ENCODE measurements at places on chromosomes 7 and 10.

DNA sequence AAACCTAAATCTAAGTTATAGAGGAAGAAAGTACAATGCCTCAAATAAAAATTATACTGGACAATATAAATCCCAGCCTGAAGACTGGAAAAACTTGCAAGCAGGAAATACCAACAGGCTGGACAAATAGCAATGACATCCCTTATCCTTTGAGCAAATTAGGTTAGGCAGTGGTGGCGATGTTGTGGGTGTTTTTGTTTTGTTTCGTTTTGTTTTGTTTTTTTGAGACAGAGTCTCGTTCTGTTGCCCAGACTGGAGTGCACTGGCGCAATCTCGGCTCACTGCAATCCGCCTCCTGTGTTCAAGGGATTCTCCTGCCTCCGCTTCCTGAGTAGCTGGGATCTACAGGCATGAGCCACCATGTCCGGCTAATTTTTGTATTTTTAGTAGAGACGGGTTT is 57.3 kb upstream of the TES start:
- no peak overlapping the region for H3K4me3 ChIP-seq
- no peaks in the 10 kb centered on the region for H3K36me3 ChIP-seq
- no peak for DNase-seq
- no peaks in the 10 kb centered on the region for H3K27me3 ChIP-seq
- no peaks in the 10 kb centered on the region for H3K4me1 ChIP-seq

- H3K4me3 ChIP-seq = no peak overlapping the region
- DNase-seq = no peak
- H3K27me3 ChIP-seq = no peaks in the 10 kb centered on the region
- no peaks in the 10 kb centered on the region for H3K36me3 ChIP-seq
- no peak overlapping the region for H3K27ac ChIP-seq
Observed at GRCh38 chr10:69403519-69403918, 13.2 kb downstream of the TACR2 start.

GRCh38 chr10:129102906-129103693 is 363.9 kb upstream of the MGMT start:
- H3K36me3 ChIP-seq = no peaks in the 10 kb centered on the region
- no peak overlapping the region for H3K27ac ChIP-seq
- H3K4me1 ChIP-seq = no peaks in the 10 kb centered on the region
- H3K27me3 ChIP-seq = no peaks in the 10 kb centered on the region

GRCh38 chr7:77310982-77311381 is 105.2 kb downstream of the GSAP start:
- H3K36me3 ChIP-seq = no peaks in the 10 kb centered on the region
- H3K27me3 ChIP-seq = no peaks in the 10 kb centered on the region
- H3K4me3 ChIP-seq = no peak overlapping the region
- no peak overlapping the region for H3K27ac ChIP-seq
- peaks cover 6% of the 10 kb centered on the region for H3K4me1 ChIP-seq

- no peak for DNase-seq
- H3K27ac ChIP-seq = no peak overlapping the region
- no peaks in the 10 kb centered on the region for H3K27me3 ChIP-seq
- H3K4me3 ChIP-seq = no peak overlapping the region
- no peaks in the 10 kb centered on the region for H3K4me1 ChIP-seq
Observed at GRCh38 chr7:103048833-103049232, 25.8 kb downstream of the FBXL13 start.

DNA sequence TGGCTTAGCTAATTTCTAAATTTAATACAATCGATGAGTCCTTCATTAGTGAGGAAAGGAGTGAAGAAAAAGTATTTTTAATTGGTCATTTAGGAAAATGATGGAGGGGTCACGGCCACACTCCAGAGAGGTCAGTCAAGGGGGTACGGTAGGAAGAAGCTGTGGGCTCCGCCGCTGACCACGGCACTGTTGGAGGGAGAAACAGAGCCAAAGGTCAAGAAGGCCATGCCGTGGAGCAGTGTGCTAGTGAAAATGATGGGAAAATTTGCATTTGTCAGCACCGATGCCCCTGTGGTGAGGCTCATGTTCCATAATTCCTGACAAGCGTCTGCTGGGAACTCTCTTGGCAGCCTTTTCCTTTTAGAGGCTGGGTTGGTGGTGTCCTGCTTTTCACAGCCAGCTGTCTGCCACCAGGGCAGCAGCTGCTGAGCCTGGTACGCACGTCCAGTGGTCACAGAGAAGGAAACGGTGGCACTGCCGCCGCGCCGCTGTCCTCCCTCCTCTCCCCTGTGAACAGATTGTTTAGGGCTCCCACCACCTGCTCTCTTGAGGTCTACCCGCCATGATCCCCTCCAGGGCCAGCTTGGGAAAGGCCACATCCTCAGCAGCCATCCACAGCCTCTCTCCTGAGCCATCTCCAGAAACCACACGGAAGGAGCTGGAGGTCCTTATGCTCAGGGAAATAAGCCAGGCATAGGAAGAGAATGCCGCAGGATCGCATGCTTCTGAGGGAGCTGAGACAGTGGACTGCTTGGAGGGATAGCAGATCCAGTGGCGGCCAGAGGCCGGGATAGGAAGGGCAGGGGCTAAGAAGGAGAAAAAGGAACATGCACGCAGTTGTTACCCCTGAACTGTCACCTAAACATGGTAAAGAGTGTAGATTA is 263.7 kb upstream of the PPP2R2D start:
- no peak overlapping the region for H3K27ac ChIP-seq
- no peak overlapping the region for H3K4me3 ChIP-seq
- no peaks in the 10 kb centered on the region for H3K36me3 ChIP-seq
- H3K4me1 ChIP-seq = peaks cover 10% of the 10 kb centered on the region
- no peak for DNase-seq

GRCh38 chr10:115772606-115773005 is 500.4 kb downstream of the GFRA1 start:
- no peaks in the 10 kb centered on the region for H3K36me3 ChIP-seq
- no peak for DNase-seq
- no peak overlapping the region for H3K27ac ChIP-seq
- no peaks in the 10 kb centered on the region for H3K4me1 ChIP-seq
- H3K4me3 ChIP-seq = no peak overlapping the region

Data from Caco-2 (cell line).